ENCODE measurements at places on chromosomes 2 and 18.

DNA sequence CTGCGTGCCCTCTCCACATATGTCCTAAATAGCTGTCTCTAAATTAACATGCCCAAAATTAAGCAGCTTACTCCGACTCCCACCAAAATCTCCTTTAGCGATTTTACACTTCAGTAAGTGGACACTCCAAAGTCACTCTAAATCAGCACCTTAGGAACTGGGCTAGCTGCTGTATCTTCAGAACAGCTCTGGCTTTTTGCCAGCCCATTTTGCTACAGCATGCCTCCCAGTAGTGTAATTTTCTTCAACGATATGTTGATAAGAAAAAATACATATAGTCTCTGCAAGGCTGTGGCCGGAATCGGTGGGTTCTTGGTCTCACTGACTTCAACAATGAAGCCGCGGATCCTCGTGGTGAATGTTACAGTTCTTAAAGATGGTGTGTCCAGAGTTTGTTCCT lies 291.8 kb upstream of the RGPD4 start:
- DNase-seq, result no peak

- DNase-seq, result no peak
These were observed 18.8 kb upstream of the SH3RF3 start for GRCh38 chr2:109110170-109110569.

- DNase-seq, result no peak
These were observed 140.0 kb upstream of the PKDCC start for GRCh38 chr2:41907771-41908207.

GRCh38 chr2:238376884-238377391 lies 49.8 kb upstream of the ASB1 start:
- DNase-seq, result no peak

DNA sequence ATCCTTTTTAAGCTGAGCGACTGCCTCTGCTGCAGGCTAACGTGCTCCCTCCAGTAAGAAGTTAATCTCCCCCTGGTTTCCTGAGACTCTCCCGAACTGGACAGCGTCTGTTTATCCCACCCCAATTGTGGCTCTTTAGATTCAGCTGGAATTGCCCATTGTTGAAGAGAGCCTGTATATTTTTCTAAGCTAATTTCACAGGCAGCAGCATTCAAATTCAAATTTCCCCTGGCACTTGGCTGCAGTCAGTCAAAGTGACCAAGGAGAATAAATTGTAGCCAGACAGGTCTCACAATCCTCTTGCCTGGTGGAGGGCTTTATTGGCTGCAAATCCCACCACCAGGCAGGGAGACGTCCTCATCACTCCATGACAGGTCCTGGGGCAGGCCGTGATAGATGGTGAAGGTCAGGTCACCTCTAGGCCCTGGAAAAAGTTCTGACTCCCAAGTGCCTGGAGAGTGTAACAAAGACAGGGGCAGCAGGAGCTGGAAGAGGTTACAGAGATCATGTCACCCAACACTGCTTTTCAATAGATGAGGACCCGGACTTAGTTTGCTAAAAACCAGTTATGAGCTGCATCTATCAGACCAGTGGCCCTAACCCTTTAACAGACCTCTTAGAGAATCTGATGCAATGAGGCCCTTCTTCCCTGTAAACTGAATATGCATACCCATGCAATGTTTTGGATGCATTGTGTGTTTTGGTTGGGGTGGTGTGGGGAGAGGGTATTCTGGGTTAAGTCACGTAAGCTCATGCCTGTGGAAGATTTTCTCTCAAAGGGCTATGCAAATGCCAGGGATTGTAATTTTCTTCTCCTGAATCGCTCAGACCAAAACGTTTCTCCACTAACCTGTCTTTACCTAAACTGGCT lies 32.3 kb upstream of the C18orf32 start:
- DNase-seq, result no peak

- no peak for DNase-seq
These were observed 155.1 kb upstream of the FSHR start for GRCh38 chr2:49309461-49309860.

DNA sequence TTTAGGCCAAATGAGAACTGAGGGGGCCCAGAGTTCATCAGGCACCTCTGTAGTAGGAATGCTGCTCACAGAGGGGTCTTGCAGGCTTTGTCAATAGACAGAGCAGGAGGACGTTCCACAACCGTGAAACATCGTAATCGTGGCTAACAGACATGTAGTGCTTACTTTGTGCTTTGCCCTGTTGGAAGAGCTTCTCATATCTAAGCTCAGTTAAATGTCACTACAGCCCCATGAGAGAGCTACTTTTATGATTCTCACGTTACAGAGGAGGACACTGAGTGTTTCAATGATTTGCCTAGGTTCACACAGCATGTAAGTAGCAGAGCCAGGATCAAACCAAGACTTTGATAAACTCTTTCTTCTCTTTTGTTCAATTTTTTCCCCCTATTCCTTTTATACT lies 136.6 kb downstream of the MYCN start:
- no peak for DNase-seq

GRCh38 chr2:240351088-240351741 lies 84.2 kb upstream of the GPC1 start:
- DNase-seq, result no peak

GRCh38 chr2:137252934-137253333 lies 487.6 kb downstream of the THSD7B start:
- no peak for DNase-seq

GRCh38 chr2:28633746-28634145 lies 117.9 kb upstream of the PPP1CB start:
- no peak for DNase-seq

DNA sequence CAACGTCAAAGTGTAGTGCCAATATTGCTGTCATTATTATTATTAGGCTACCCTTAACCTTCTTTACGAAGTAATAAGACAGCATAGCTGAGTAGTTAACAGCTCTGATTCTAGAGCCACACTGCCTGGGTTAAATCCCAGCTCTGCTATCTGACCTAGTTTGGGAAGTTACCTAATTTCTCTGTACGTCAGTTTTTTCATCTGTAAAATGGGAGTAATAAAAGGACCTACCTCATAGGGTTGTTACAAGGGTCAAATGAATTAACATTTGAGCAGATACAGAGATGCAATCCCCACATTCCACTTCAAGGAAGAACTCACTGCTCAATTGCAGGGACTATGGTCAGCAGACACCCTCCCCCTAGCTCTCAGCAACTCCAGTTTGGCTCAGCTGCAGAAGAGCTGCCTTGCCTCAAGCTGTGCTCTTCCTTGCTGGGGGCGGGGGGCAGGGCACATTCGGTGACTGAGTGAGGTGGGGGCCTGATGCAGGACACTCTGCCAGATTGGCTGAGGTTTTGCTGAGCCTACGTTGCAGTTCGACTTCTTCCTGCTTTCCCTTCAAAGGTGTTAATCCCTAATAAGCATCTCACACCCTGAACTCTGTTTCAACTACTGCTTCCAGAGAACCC lies 11.0 kb upstream of the LGALSL start:
- no peak for DNase-seq

DNA sequence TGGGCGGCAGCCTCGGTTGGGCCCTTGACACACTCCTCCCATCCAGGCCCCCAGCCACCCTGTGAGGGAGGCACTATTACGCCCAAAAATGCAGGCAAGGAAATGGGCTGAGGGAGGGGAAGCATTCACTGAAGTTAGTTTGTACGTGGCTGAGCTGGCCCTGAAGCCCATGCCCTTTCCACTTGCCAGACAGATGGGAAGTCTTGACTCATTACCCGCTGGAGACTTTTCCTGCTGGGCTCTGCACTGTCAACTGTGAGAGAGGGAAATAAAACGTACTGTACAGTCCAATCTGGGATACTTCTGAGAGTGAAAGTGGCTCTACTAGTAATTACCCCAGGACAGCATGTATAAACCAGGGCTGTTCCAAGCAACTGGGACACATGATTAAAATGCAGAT lies 125.9 kb downstream of the MSH2 start:
- DNase-seq, result no peak

DNA sequence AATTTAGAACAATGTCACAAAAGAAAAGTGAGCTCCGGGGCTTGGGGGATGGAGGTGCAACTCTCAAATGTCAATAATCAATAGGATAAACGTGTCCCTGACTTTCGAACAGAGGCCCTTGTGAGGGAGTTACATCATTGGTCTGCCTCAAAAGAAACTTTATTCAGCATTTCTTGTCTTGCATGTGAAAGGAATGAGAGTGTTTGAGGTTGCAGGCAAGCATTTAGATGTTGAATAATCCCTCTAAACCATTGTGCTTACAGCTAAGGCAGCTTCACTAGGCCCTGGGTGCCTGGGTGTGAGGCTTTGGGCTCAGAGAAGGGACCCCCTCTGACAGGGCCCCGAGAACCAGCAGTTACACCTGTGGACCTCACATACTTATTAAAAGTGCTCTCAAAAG lies 28.6 kb upstream of the FHL2 start:
- no peak for DNase-seq

DNA sequence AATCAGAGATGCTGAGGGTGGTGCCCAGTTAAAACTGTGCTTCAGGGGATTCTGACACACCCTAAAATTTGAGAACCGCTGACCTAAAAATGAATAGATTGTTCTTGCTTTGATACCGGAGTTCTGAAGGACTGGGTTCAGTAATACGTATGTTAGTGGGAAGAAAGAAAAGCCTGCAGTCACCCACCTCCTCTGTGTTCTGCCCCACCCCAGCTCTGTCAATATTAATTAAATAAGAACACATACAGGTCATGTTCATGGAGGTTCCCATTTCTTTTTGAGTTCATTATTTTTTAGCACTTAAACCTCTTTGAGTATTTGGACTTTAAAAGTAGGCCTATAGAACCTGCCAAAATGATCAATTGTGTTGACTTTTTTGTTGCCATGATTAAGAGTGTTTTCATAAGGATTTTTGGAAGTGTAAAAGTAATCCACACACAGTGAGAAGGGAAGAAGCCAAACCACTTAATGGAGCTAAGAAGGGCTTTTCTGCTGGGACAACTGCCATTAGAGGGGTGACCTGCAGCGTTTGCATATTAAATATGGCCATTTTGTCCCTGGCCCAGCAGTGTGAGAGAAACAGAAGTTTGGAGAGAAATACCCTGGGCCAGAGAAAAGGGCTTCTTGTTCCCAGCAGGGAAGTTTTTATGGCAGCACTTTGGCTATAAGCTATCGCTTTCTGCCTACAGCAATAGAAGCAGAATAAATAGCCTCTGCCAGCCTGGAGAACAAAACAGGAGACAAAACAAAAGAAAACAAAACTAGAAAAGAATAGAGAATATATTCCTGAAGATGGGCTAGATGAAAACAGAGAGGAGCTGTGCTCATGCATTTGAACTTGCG lies 80.7 kb upstream of the RNF152 start:
- no peak for DNase-seq

GRCh38 chr2:194730266-194730665 lies 926.8 kb upstream of the SLC39A10 start:
- DNase-seq, result no peak

GRCh38 chr2:54588244-54588899 lies 132.2 kb downstream of the SPTBN1 start:
- DNase-seq, result no peak

- no peak for DNase-seq
These were observed at the start of gene CCDC178 for GRCh38 chr18:33440060-33441043. Gene CCDC178 (minus strand): TSS chr18:33440721. CDS start chr18:33412088, 28,633 bp downstream.

DNA sequence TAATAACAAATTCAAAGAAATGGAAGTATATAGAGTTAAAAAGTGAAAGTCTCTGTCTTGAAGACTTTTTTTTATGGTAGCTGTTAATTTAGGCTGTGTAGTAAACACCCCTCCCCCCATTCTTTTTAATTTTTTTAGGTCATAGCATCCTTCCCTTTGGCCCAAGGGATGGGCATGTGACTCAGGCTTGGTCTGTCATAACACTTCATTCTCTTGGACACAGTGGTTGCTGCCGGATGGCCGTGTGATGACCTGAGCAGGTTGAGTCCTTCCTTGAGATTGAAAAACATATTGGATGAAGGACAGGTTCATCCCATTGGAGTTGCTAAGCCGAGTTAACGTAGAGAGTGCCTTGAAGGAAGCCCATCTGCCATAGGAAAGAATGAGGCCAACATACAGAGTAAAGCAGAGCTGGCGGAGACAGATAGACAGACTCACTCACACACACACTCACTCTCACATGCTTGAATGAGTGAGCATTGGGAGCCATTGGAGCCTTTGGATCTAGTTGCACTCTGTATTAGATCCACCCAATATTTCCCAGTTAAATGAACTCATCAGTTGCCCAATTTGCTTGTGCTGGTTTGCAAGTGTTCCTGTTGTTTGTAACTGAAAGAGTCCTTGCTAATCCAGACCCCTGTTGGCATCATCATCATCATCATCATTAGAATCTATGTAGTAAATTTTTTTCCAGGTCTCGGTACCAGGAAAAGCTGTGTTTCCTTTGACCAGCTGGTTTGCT lies 14.7 kb downstream of the NCOA1 start:
- no peak for DNase-seq

DNA sequence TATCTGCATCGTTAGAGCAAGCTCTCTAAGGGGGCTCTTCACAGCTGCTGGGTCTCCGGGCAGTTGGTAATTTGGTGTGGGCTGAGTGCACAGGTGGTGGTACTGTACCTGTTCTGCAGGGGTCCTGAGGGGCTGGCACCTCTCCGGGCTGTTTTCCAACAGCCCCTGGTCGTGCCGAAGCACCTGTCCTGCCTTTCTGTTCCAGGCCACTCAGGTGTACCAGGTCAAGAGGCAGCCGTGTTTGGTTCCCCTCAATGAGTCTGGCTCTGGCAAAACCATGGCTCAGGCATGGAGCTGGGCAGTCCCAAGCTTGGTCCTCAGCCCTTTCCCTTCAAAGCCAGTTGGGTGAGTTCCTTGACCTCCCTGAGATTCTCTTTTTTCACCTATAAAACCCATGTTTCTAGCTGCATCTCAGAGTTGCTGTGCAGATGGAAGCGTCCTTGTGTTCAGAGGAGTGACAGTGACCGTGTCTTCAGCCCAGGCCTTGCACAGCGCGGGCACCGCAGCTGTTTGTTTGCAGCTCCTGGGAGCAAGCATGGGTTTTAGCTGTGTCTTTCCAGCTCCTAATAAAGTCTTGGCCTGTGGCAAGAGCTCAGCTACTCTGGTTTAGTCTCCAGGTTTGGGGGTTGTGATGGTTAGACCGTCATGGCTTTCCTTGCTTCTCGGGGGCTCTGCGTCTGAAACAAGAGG lies 110.9 kb downstream of the GLI2 start:
- no peak for DNase-seq

- DNase-seq, result no peak
These were observed 114.5 kb downstream of the ERBB4 start for GRCh38 chr2:212424082-212424481.

DNA sequence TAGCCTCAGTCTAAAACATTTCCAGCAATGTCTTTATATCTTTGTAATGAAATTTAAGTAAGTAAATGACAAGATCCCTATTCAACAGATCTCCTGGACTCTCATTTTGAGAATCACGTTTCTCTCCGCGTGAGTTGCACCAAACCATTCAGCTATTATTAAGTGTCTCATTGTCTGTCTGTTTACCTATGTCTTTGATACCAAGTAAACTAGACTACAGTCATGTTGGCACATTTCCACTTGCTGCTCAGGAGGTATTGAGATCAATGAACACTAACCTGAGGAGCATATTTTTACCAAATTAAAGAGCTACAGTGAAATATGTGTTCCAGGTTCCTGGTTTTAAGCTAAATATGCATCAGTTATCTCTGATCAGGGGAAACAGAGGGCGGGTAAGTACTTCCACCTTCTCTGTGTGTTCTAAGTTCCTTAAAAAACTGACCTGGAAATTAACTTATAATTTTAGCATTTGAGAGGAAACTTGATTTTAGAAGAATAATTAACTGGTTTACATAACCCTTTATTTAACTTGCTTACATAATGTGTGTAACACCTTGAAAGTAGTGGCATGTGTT lies 125.8 kb downstream of the OSBPL6 start:
- no peak for DNase-seq

- DNase-seq, result no peak
These were observed 268.1 kb downstream of the MYO3B start for GRCh38 chr2:170446078-170446477.

- DNase-seq, result no peak
These were observed 98.9 kb upstream of the CYP1B1 start for GRCh38 chr2:38174646-38175423.

GRCh38 chr18:77101410-77102258 lies 30.9 kb downstream of the MBP start:
- no peak for DNase-seq

All from activated CD8-positive, alpha-beta memory T cell treated with anti-CD3 and anti-CD28 coated beads for 4 hours (primary cell).